Activated naive CD8-positive, alpha-beta T cell treated with anti-CD3 and anti-CD28 coated beads for 36 hours (primary cell): ENCODE measurements at places on chromosomes 6 and 20.

GRCh38 chr6:8934318-8934717, 499.0 kb upstream of the SLC35B3 start:
- no peak for DNase-seq

GRCh38 chr20:47125758-47126591, 230.5 kb downstream of the ZMYND8 start:
- DNase-seq = no peak

DNA sequence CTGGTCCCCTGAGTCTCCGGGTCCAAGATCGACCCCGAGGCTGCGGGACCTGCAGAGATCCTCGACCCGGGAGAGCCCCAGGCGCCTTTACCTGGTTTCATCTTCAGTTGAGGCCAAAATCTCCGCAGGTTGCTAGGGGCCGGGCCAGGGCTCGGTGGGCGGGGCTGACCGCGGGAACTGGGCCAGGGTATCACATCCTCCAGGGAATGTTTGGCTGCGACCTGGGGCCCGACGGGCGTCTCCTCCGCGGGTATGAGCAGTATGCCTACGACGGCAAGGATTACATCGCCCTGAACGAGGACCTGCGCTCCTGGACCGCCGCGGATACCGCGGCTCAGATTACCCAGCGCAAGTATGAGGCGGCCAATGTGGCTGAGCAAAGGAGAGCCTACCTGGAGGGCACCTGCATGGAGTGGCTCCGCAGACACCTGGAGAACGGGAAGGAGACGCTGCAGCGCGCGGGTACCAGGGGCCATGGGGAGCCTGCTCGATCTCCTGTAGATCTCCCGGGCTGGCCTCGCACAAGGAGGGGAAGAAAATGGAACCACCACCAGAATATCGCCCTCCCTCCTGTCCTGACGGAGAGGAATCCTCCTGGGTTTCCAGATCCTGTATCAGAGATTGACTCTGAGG, 53.8 kb upstream of the POLR1H start:
- DNase-seq = no peak

- DNase-seq = no peak
Observed at GRCh38 chr6:98672681-98673475, 161.5 kb upstream of the POU3F2 start.

DNA sequence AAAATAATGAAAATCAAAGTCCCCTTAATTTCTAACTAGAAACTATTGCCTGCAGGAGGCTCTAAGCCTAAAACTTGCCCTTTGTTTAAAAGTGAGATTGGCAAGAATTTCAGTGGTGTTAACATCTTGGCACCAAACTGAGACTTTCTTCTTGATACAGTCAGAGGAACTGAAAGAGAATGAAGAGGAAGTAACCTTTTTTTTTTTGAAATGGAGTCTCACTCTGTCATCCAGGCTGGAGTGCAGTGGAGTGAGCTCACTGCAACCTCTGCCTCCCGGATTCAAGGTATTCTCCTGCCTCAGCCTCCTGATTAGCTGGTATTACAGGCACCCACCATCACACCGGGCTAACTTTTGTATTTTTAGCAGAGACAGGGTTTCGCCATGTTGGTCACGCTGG, 3.6 kb downstream of the DOP1A start:
- DNase-seq = no peak

GRCh38 chr20:1813674-1814635, 81.3 kb upstream of the SIRPA start:
- no peak for DNase-seq

DNA sequence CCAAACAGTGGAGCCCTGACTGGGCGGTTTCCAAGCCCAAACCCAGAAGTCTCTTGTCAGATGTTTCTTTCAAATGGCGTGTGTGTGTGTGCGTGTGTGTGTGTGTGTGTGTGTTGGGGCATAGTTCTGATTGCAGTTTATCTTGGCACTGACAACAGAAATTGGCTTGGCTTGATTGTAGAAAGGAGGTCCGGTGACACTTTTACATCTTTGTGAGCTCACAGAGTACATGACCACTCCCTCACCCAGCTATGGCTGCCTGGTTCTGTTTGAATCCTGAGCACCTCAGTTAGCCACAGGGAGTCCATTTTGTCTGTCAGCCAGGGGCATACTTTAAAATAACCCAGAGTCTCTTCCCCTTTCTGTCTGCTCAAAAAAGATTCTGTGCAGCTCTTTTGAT, 276.3 kb downstream of the CD83 start:
- DNase-seq = no peak

DNA sequence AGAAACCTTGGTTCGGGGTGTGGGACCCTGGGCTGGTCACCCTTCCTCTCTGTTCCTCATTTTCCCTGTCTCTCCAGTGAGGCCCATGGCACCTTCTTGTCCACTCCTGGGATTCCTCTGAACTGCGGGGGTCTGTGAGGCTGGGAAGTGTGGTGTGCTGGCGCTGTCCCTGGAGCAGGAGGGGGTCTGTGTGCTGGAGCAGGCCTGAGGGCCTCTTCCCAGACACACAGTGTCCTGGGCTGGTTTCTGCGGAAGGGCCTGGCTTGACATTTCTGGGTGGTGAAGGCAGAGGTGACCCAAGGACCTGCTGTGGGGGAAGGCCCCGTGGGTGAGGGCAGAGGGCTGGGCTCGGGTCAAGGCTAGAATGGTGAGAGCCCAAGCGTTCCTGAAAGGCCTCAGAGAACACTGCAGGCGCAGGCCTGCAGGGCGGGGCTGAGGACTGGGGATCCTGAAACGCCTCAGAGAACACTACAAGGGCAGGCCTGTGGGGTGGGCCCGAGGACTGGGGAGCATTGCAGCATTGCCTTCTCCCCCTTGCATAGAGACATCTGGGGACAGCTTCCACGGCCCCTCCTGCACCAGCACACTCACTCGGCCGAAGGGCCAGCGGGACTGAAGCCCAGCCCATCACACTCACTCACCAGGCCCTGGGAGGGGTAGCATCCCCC, 10.6 kb upstream of the BAK1 start:
- no peak for DNase-seq

DNA sequence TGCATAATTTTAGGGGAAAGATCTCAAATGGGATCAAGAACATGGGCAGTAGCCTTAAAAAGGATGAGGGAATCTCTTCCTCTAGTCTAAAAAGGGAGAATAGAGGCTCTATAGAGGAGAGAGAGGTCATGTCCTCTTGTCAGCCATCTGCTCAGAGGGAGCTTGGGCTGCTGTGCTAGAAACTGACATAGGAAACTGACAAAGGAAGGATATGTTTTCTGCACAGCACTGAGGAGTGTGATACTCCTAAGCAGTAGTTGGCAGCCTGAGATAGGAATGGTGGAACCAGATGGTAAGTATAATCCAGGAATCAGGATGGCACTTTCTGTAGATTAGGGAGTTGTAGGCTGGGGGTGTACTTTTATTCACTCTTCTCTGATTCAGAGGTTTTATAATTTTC, 59.2 kb downstream of the PTPRA start:
- DNase-seq = no peak

DNA sequence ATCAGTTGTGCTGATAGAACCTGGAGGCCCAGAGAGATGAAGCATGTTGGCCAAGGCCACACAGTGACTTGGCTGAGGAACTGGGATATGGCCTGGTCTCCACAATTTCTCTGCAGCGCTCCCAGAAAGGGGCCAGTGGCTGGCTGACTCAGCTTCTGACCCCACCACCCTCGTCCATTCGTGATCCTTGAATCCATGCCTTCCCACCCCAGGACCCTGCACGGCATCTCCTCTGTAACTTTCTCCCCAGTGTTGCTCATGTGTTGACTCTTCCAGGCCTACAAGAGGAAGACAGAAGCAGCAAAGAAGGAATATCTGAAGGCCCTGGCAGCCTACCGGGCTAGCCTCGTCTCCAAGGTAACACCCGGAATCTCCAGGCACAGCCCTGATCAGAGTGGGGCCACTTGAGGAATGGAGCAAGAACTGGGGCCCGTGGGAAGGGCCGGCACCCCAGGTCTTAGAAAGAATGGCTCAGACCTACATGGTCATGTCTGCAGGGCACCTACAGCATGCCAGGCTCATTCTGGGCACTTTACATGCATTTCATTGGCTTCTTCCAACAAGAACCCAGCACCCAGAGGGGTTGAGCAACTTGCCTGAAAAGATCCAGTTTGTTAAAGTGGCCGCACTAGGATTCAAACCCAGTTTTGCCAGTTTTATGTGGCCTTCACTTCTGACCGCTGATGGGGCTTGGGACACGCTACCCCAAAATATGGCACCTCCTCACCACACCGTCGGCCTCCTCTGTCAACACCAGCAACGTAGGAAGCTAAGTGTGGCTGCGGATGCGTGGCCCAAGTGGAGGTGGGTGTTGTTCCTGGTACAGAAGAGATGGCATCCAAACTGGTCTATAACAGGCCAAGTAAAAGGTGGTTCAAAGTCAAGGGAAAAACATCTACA, 122.2 kb downstream of the JPH2 start:
- no peak for DNase-seq

- no peak for DNase-seq
Observed at GRCh38 chr6:41038205-41038604, 816 bp downstream of the UNC5CL start.

GRCh38 chr6:163085426-163085825, 329.1 kb upstream of the QKI start:
- no peak for DNase-seq

DNA sequence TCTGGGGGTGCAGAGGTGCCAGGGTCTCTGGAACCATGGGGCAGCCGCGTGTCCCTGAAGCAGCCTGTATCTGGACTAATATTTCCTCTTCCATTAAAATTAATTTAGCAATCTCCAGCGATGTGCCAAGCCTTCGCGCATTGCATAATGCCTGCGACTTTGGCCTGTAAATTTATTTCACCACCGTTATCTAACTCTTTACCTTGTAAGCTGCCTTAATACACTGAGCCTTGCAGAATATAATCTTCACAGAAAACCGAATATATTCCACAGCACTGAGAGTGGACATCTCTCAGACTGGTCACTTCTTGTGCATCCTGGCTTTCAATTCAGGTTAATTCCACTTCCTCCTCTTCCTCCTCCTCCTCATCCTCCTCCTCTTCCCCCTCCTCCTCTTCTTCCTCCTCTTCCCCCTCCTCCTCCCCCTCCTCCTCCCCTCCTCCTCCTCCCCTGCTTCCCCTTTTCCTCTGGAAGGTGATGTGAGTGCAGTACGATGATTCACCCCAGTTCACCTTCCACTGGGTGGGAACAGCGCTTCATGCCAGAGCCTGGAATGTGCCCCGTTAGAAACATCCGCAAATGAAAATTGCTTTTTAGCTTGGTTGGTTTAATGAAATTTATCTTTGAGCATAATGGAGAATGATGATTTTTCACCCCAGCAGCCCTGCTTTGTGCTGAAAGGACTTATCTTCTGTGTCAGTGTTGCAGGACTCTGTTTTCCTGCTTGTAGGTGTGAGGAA, 101.4 kb downstream of the CDH4 start:
- no peak for DNase-seq

DNA sequence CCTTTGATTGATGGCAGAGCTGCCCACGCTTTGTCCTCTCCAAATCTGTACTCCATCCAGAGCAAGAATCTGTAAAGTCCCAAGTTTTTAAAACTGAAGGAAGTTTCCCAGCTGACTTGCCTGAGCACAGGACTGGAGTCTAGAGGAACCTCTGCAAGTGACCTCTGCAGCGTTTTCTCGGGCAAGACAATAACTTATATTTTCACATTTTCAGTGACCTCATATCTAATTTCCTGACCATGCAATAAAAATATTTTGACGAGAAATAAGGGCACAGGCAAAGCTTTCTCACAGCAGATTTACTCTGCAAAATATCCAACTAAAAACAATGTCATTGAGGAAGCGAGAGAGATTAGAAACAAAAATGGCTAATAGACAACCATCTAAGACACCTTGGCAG, 185.5 kb upstream of the SNX9 start:
- DNase-seq = no peak

DNA sequence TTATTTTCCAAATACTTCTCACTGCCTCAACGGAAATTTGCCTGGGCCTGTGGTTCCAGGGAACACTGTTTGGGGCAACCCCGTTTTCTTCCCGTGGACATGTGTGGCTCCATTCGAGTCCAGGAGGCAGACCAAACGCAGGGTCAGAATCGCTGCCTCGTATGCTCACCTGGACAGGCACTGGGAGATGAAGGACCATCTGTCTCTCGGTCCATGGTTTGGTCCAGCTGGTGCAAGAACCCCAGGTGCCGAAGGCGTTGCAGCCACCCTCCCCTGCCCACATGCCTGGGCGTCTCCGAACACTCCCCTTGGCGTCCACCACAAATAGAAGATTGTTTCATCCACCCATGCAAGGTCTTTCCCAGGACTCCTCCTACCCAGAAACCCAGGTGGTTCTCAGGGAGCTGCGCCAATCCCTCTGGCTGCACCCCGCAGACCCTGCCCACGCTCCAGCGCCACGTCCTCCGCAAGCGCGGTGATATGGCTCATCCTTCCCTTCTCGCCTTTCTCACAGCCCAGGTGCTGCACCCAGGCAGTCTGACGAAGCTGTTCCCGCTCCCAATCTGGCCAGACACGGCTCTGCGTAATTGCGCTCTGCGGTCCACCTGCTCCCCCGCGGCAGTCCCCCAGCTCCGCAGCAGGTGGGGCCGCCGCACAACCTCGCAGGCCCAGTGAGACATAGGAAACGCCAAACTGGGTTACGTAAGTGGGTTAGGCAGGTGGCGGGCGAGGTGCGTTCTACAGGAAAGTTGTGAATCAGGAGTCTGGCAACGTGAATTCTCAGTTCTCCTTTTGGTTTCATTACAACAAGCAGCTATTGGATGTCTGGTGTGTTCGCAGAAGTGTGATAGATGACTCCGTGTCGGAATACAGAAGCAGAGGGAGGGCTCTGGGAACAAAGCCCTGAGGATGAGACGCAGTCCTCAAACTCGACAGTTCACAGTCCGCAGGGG, 146.2 kb upstream of the ECI2 start:
- peak; percentile 58 for DNase-seq

DNA sequence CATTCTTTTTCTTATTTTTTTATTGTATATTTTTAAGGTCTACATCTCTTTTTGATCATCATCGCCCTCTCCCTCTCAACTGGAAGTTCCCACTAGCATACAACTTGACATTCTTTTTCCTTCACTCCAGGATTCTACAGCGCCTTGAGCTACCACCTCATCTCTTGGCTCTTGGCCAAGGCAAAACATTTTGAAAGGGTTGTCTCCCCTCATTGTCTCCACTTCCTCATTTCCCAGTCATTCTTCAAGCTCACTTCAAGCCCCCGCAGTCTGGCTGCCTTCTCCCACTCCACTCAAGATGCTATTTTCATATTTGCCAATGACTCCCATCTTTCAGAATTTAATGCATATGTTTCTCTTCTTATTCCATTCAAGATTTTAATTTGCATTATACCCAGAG, 63.0 kb downstream of the OPN5 start:
- DNase-seq = no peak

DNA sequence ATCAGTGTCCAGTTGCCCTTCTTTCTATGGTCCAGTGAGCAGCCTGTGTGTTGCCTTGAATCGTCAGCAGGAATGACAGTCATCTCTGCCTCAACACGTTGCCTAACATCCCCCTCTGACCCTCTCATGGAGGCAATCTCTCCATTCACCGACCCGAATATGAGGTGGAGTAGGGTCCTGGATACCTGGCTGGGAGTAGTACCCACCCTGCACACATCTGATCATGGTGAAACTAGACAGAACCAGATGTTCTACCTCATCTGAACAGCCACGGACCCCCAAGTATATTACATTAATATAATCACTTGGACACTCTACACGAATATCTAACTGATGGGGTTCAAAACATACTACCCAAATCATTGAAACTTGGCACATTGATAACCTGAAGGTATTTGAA, 77.0 kb upstream of the COL21A1 start:
- no peak for DNase-seq

- no peak for DNase-seq
Observed at GRCh38 chr6:30258204-30258603, 45.0 kb upstream of the TRIM26 start.
